ENCODE measurements at places on chromosomes 11 and 22. TPM values are rescaled to one million over a fixed set of nuclear protein-coding genes. Genes with fewer than 3 reads are reported as not detected.

Gene CCDC15
- 0.37 TPM for total RNA-seq

Gene DEPDC7
- total RNA-seq = not detected

Gene RFPL2
- total RNA-seq = not detected

Gene AMOTL1
- 30.5 TPM for total RNA-seq

Gene KCNK7
- not detected for total RNA-seq

Gene ZBTB16
- total RNA-seq = 89.8 TPM
